ENCODE measurements at places on chromosomes 11 and 22.

- no peak for DNase-seq
Measured at GRCh38 chr11:82557274-82557673, 176.4 kb downstream of the FAM181B start.

DNA sequence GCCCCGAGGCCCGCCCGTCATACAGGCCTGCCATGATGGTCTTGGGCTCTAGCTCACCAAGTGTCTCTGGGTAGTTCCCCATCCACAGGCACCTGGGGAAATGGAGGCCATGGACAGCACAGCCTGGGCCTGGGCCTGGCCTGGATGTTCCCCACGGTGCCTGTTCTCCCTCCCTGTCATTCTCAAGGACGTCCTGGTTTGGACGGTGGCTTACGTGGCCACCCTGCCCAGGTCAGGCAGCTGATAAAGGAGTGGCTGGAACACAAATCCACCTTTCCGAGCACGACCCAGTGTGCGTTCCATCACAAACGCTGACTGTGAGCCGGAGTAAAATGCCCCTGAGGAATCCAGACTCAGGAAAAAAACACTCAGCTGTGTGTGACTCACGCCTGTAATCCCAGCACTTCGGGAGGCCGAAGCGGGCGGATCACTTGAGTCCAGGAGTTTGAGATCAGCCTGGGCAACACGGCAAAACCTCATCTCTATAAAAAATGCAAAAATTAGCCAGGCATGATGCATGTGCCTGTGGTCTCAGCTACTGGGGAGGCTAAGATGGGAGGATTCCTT, 41.2 kb upstream of the TESMIN start:
- no peak for DNase-seq

DNA sequence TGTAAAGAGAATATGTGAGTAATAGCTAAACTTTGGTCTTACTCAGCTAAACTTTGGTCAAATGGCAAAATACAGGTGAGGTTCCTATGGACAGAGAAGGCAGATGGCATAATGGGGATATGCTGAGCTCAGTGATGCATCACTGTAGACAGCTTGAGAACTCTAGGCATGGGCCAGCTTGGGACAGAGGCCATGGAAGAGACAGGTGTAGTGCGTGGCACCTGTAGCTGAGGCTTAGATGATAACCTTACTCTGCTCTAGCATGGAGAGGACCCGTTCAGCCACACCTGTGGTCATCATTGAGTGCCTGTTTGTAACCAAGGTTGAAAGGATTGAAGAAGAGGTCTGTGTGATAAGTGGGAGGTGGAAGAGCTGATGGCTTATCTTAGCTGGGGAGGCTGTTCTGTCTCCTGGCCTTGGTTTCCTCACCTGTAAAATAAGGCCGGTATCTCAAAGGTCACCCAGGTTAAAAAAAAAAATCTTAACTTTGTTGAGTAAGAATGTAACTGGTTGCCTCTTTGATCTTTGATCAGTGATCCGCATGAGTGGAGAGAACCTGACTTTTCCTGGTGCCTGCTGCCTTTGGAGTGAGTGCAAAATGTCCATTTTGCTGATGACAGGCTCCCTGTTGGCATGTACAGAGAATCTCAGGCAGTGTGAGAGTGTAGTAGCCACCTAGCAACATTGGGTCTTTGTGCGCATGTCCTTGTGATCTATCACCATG, 48.6 kb downstream of the ZNRF3 start:
- DNase-seq: no peak

DNA sequence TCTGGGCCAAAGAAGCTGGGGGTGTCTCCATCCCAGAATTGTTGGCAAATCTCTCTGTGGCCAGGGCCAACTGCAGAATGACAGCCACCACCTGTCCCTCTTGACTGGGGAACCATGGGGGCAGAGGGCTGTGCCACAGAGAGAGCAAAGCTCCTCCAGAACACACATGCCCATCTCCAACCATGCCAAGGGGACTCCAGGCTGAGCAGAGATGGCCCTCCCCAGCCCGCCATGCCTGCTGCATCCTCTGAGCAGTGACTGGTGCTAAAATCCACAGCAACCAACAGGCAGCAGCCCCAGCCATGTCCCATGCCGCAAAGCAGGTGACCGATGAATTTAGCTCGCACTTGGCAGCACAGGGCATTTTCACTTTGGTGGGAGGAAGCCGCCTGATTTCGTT, 45.0 kb downstream of the LARGE1 start:
- DNase-seq: no peak

- DNase-seq: no peak
Measured at GRCh38 chr22:32482708-32483107, 8.1 kb downstream of the FBXO7 start.

- DNase-seq: peak; percentile 59
Measured at GRCh38 chr11:30917859-30918478, 331.8 kb upstream of the MPPED2 start.

DNA sequence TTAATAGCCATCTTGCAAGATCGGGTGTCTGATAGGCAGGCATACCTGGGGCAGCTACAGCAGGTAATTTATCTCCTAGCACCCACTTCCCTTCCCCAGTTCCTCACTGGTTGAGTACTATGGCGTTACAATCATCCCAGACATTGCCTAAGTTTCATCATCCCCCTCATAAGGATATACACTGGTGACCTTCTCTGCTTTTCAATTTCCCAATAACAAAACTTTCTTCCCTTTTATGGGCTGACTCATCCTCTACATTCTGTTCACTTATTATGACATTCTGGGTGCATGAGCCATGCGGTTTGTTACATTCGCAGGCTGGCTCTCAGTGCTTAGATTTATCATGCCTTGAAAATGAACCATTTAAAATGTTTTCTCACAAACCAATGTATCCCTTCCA, 5.0 kb upstream of the MRPL11 start:
- DNase-seq: peak; percentile 32

DNA sequence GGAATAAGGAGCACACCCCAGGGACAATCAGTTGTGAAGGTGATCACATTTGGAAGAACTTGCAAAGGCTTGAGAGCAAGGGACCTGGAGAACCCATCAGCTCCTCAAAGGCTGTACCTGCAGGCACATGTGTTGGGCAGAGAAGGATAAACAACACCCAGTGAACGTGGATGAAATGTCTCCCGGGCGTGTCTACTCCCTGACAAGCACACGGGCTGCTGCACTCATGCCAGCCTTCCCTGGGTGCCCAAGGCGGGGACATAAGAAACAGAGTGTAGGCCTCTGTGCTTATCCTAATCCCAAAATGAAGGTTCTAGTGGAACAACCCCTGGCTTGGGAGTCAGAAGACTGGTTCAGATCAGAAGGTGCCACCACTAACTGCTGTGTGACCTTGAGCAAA, 46.7 kb downstream of the DSCAML1 start:
- no peak for DNase-seq

DNA sequence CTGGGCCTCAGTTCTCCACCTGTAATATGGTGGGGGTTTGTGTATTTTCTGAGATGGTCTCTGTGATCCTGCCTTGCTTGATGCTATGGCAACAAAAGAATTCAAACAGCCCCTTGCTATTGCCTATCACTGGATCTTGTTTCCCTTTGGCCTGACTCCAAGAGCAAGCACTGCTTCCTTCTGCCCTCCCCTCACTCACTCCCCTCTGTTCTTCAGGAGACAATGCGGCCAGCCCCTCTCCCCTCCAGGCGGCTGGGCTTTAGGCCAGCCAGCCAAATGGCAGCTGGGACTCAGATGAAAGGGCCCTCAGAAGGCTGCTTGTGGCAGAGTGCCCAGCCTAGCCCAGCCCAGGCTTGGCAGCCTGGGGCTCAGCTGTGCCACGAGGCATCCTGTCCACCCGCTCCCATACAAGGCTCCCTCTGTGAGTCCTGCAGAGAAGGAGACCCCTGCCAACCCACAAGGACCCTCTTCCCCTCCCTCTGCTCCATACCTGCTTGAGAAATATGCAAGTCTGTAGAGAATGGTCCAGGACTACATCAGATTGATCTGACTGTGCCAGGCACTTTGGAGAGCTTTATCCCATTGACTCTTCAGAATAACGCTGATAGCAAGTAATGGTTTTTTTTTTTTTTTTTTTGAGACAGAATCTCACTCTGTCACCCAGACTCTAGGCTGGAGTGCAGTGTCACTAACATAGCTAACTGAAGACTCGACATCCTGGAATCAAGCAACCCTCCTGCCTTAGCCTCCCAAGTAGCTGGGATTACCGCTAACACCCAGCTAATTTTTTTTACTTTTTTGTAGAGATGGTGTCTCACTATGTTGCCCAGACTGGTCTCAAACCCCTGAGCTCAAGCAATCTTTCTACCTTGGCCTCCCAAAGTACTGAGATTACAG, 7.6 kb upstream of the KCTD14 start:
- peak; percentile 60 for DNase-seq

DNA sequence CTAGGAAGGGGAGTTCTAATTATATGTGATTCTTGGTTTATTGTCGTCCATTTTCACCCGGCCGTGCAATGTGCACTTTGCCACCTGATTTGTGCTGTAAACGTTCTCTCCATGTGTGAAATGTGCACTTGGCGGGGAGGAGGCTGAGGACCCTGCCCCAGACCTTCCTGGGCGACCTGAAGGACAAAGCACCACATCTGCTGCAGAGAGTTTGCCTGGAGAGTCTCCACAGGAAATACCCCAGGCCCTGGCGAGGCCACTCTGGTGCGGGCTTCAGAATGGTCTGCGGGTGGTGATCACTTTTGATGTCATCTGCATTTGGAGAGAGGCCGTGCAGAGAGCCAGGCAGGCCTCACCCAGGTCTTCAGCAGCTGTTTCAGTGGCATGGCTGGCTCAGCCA, 224.7 kb downstream of the BRD1 start:
- no peak for DNase-seq

- DNase-seq: no peak
Measured at GRCh38 chr11:126197277-126197939, 14.0 kb downstream of the RPUSD4 start.

GRCh38 chr11:134759855-134760254, 347.8 kb upstream of the B3GAT1 start:
- DNase-seq: no peak

GRCh38 chr11:27282806-27283205, 80.2 kb downstream of the CCDC34 start:
- no peak for DNase-seq

GRCh38 chr11:77080643-77081210, 14.0 kb downstream of the CAPN5 start:
- DNase-seq: no peak

- no peak for DNase-seq
Measured at GRCh38 chr11:24238771-24239645, 257.8 kb upstream of the LUZP2 start.

DNA sequence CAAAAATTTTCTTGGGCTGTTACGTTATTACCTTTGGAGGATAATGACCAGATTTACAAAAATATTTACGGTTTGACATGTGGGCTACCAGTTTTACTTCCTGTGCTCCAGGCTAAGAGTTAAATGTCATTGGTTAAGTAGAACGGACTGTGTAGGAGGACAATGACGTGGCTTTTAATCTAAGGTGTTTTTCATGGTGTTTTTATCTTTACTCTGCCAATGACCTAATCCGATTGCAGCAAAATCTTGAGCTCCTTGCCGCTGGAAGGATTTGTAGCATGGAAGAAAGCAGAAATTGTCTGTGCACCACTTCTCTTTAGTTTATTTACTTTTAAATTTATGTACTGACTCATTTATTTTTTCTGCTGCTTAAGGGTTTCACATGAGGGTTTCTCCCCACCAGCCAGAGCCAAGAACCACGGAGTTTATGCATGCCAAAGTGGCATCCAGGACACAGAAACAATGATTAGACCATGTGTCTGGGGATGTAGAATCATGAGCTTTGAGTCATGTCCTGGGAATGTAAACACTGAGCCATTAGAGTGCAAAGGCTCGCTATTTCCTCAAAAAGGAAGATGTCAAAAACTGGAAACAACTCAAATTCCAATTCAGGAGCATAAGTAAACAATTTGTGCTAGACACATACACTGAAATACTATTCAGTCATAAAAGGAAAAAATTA, 1.9 kb upstream of the CARD16 start:
- DNase-seq: no peak

DNA sequence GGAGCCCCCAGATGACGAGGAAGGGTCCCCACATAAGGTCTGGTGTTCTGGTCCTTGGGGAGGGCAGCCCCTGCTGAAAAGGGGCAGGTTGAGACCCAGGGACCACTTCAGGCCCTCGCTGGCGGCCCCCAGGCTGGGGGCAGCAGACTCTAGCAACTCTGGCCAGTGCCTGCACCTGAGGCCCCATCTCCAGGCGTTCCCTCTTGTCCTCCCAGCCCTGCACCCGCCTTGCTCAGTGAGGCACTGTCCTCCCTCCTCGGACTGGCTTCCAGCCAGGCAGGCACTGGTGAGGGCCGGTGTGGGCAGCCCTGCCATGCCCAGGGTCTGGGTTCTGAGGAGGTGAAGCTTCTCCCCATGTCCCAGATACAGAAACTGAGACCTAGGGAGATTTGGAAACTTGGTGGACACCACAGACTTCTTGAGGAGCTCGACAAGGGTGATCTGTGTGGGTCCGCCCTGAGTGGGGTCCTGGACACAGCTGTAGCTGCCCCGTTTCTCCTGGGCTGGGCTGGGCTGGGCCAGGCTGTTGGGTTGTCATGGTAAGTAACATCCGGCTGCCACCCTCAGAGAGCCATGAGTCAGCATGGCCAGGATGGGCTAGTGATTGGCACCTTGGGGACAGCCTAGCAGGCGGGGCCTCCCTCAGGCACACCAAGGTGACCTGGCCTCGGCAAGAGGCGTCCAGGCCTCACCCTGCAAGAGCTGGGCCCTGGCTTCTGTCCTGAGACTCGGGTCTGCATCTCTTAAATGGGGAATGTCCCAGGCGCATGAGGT, 11.1 kb upstream of the PHLDA2 start:
- no peak for DNase-seq

DNA sequence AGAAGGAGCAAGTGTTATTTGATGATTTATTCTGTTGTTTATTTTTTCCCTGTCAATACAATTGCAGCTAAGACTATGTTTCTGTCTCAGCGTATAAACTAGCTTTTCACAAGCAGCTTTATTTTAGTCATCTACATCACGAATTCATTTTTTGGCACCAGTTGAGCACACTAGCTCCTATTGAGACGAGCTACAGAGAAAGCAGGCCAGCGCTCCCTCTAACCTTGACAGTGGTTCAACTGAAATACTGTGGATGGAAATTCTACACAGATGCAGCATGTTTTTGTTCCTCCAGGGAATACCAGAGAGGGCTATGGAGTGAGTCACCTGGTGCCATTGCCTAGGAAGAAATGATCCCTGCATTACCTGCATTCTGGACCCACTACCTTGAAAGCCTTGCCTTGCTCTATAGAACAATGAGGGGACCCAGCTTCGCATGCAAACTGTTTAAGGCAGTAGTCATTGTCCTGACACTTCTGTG, 108.2 kb upstream of the ARHGAP42 start:
- no peak for DNase-seq
